ENCODE measurements at places on chromosomes 3 and 15.

- H3K4me1 ChIP-seq: peaks cover 10% of the 10 kb centered on the region
- H3K27ac ChIP-seq: no peak overlapping the region
- H3K27me3 ChIP-seq: peaks cover 30% of the 10 kb centered on the region
- H3K36me3 ChIP-seq: no peaks in the 10 kb centered on the region
Measured at GRCh38 chr3:190444006-190444405, 5.7 kb downstream of the TMEM207 start.

GRCh38 chr3:55742022-55742831 is 255.1 kb upstream of the WNT5A start:
- no peaks in the 10 kb centered on the region for H3K36me3 ChIP-seq
- no peak overlapping the region for H3K4me3 ChIP-seq
- H3K27me3 ChIP-seq: no peaks in the 10 kb centered on the region
- DNase-seq: no peak

GRCh38 chr15:68441045-68441743 is 9.2 kb upstream of the ITGA11 start:
- no peaks in the 10 kb centered on the region for H3K36me3 ChIP-seq
- peaks cover 69% of the 10 kb centered on the region for H3K27me3 ChIP-seq
- H3K4me1 ChIP-seq: no peaks in the 10 kb centered on the region
- H3K4me3 ChIP-seq: no peak overlapping the region
- no peak overlapping the region for H3K27ac ChIP-seq

- H3K27ac ChIP-seq: no peak overlapping the region
- no peak for DNase-seq
- peaks cover 57% of the 10 kb centered on the region for H3K36me3 ChIP-seq
- peaks cover 1% of the 10 kb centered on the region for H3K4me1 ChIP-seq
Measured at GRCh38 chr15:50458348-50459112, 34.3 kb downstream of the USP8 start.

- no peak overlapping the region for H3K27ac ChIP-seq
- H3K4me1 ChIP-seq: no peaks in the 10 kb centered on the region
- H3K36me3 ChIP-seq: no peaks in the 10 kb centered on the region
- no peak overlapping the region for H3K4me3 ChIP-seq
- peaks cover 9% of the 10 kb centered on the region for H3K27me3 ChIP-seq
Measured at GRCh38 chr15:99006146-99006545, 1.4 kb downstream of the PGPEP1L start.

DNA sequence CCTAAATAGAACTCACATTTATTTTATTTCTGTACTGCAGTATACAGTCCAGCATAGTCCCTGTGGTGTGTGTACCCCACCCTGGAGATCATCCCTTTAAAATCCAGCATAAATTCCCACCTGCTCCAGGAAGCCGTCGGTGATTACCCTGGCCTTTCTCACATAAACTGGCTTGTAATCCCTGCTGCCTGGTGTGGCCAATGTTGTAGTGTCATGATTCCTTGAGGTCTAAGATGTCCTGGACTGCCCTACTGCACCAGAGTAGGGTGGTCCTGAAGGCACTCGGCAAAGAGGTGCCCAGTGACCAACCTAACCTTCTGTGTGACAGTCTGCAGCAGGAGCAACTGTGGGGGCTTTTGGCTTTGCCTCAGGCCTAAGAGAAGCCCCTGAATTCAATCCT is 58.9 kb downstream of the ITGA11 start:
- H3K27ac ChIP-seq: no peak overlapping the region

- no peak for DNase-seq
- H3K4me3 ChIP-seq: no peak overlapping the region
- no peaks in the 10 kb centered on the region for H3K27me3 ChIP-seq
- no peaks in the 10 kb centered on the region for H3K4me1 ChIP-seq
Measured at GRCh38 chr3:162777118-162777517, 1280.5 kb downstream of the OTOL1 start.

DNA sequence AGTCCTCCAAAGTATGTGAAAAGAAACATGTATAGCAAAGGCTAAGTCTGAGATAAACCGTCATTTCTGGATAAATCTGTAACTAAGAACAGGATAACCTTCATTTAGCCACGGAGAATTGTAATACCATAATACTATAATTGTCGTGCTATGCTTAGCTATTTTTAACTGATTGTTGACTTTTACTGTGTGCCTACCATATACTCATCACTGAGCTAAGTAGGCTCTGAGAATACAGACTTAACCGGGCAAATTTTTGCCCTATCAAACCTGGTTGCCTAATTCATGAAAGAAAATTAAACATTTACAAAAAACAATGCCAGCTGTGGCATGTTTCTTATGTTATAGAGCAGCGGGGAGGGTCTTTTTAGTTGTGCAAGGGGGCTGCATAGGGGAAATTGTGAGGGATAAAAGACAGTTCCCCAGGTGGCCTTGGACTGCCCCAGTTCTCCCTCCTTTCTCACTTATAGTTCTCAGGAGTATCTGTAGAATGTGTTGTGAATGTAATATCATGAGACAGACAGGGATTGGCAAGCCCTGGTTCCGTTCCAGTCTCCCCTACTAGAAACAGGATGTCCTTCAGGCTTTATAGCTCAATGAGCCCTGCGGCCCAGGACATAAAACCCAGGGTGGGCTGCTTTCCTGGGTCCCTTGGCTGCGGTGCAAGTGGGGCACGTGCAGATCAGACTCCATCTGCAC is 318.5 kb downstream of the GBE1 start:
- no peak overlapping the region for H3K4me3 ChIP-seq
- H3K36me3 ChIP-seq: no peaks in the 10 kb centered on the region
- H3K4me1 ChIP-seq: no peaks in the 10 kb centered on the region
- no peaks in the 10 kb centered on the region for H3K27me3 ChIP-seq

GRCh38 chr3:36811768-36812167 is 47.4 kb upstream of the DCLK3 start:
- H3K27ac ChIP-seq: no peak overlapping the region
- H3K4me1 ChIP-seq: no peaks in the 10 kb centered on the region
- H3K36me3 ChIP-seq: no peaks in the 10 kb centered on the region
- DNase-seq: no peak
- H3K4me3 ChIP-seq: no peak overlapping the region

DNA sequence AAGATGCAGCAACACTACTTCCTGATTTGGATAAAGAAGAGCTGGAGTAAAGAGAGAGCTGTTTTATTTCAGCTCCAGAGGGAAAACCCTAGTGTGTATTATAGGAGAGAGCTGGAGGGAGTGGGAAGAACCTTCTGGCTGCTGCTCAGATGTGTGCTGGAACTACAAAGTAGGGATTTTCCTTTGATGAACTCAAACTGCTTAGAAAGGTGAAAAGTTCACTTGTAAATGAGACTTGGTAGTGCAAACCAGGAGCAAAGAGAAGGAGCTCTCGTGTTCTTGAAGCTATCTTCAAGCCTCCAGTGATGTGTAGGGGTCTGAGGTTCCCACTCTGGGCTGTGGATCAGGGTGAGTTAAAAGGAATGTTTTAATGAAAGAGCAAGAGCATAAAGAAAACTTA is 110.4 kb downstream of the EDEM1 start:
- no peaks in the 10 kb centered on the region for H3K4me1 ChIP-seq
- DNase-seq: no peak
- H3K27ac ChIP-seq: no peak overlapping the region
- H3K4me3 ChIP-seq: no peak overlapping the region

DNA sequence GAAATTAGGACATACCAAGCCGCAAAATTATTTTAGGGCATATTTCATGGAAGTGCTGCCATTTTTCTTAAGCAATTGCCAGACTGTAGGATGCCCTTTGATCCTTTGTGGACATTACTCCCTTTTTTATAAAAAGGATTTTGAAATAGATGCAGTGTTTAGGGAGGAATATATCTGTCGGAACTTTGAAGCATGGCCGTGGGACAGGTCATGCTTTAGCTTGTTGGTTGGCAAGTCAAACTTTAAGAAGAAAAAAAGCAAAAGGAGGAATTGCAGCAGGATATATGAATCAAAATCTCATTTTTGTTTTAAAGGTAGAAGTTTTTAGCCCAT is 122.1 kb downstream of the MCTP2 start:
- no peaks in the 10 kb centered on the region for H3K27me3 ChIP-seq
- H3K4me3 ChIP-seq: no peak overlapping the region

- peak; percentile 29 for DNase-seq
- H3K36me3 ChIP-seq: peaks cover 37% of the 10 kb centered on the region
- no peaks in the 10 kb centered on the region for H3K27me3 ChIP-seq
Measured at GRCh38 chr3:177196456-177197040, 734 bp downstream of the TBL1XR1 start.

DNA sequence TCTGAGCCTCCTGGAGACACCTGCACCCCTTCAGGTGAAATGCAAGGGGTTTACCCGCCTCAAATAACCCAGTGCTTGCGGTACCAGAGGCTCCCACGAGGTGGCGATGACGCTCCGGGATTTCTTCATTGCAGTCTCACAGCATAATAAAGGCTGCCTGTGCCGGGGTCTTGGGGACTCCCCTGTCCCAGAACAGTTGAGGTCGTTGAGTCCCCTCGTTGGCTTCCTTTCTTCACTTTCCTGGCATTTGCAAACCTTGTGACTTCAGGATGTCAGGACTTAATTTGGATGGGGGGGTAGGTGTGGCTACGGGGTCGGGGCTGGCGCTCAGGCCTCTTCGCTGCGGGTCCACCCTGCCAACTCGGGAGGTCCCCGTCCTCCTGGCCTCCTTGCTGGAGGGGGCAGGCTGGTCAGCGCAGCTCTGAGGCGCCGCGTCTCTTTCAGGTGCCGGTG is 1.3 kb downstream of the GNAT1 start:
- peak; percentile 75 for DNase-seq
- peaks cover 2% of the 10 kb centered on the region for H3K4me1 ChIP-seq
- H3K27me3 ChIP-seq: peaks cover 20% of the 10 kb centered on the region

DNA sequence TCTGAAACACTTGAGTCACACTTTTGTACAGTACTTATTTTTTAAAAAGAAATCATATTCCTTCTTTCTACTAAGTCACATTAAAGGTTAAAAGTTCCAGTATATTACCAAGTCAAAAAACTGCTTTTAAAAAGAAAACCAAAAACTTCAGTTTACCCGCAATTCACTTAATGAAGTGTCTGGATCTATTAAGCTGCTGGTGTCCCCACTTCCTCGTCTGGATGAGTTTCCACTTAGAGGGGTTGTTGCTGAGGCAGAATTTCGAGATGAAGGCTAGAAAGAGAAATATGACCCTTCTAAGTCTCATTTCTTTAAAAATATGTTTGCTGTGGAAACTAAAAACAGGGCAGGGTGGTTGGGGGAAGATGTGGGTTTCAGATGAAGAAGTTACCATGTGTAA is 79.7 kb downstream of the LRRFIP2 start:
- no peak overlapping the region for H3K4me3 ChIP-seq
- no peaks in the 10 kb centered on the region for H3K27me3 ChIP-seq
- H3K36me3 ChIP-seq: peaks cover 19% of the 10 kb centered on the region
- H3K4me1 ChIP-seq: no peaks in the 10 kb centered on the region
- no peak overlapping the region for H3K27ac ChIP-seq
- no peak for DNase-seq

DNA sequence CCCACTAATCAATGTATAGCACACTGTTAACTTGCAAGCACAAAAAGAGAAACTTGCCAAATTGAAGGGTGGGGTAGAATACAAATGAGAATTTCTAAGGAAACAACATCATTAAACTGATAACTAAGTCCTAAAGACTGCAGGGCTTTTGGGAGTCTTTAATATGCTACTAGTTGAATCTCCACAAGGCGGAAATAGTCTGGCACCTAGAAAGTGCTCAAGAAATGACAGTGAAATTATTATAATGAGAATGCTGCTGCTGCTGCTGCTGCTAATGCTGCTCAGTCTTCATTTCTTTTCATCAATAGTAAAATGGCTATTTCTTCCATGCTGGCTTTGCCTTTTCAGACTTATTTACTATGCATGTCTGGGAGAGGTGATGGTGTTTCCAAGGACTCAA is 91.8 kb downstream of the BTD start:
- no peak overlapping the region for H3K27ac ChIP-seq
- H3K4me1 ChIP-seq: peaks cover 19% of the 10 kb centered on the region
- no peak for DNase-seq
- H3K27me3 ChIP-seq: no peaks in the 10 kb centered on the region
- peaks cover 72% of the 10 kb centered on the region for H3K36me3 ChIP-seq
- no peak overlapping the region for H3K4me3 ChIP-seq

Data from activated T-helper 2 cell treated with anti-CD3 and anti-CD28 coated beads, Interferon-gamma antibody, Interleukin-2, Interleukin-4, amounts not matched to agents 10 μg/mL and 5 μg/mL and 100 μg/mL, durations not matched to agents 14 hours and 24 hours and 36 hours (primary cell).